Aorta (tissue), 5 donors: ENCODE measurements at places on chromosomes 11 and 22. TPM values are rescaled to one million over a fixed set of nuclear protein-coding genes. Genes with fewer than 3 reads are reported as not detected.

DNA sequence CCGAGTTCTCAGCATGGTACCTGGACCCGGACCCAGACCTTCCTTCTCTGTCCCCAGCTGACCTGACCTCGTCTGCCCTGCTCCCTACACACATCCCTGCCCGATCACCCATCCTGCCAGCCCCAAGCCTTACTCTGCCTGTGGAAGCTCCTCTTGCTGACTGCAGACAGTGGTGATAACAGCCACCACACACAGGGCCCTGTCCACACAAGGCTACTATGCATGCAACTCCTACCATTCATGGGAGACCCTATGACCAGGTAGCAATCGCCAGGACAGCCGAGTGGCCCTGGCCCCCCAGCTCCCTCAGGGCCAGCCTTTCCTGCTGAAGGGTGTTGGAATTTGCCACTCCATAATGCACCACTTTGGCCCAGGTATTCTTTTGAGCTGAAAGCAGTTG is 233.6 kb downstream of the BRD1 start:
- DNase-seq = no peak

- no peak for DNase-seq
Observed at GRCh38 chr11:86230179-86230804, 14.3 kb upstream of the EED start.

GRCh38 chr11:71209181-71209580 is 43.2 kb downstream of the SHANK2 start:
- DNase-seq = peak; percentile 46

OR8B12 gene
- polyA plus RNA-seq = not detected

DNA sequence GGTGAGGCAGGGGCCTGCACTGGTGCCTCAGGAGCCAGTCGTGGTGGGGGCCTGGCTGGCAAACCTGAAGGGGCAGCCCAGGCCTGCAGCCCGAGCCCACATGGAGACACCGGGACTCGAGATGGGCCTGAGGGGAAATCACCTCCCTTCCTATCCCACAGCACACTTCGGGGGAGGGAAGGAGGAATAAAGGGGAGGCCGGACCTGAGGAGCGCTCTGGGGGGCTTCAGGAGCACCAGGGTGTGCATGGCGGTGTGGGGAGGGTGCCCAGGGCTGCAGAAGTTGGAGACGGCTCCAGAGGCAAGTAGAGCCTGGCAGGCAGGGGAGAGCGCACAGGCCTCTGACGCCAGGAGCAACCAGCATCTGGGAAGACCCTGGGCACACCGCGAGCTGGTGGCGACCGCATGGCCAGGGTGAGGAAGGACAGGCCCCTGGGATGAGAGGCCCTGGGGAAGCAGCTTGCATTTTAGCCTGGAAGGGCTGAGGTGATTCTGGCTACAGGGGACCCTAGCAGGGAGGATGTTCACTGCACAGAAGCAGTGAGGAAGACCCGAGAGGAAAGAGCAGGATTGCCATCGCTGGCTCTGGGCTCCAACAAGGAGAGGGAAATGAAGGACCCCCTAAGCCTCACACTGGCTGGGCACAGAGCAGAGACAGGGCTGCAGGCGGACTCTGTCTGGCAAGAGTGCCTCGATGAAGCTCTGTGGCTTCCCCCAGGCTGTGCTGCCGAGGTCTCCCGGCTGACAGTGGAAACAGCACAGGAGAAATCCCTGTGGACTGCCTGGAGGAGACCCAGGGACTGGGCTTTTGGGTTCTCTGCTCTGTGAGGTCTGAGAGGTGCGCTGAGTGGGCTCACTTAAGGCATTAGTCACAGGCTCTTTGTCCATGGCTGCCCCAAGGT is 457.7 kb downstream of the BRD1 start:
- DNase-seq = peak; percentile 59

GRCh38 chr11:2468363-2469235 is 23.8 kb downstream of the KCNQ1 start:
- no peak for DNase-seq

- no peak for DNase-seq
Observed at GRCh38 chr22:38012604-38013072, 28.3 kb upstream of the SOX10 start.

GRCh38 chr11:76672431-76673175 is 2.1 kb upstream of the LRRC32 start:
- DNase-seq = peak; percentile 75

OR2AG1 gene
- not detected for polyA plus RNA-seq

- DNase-seq = no peak
Observed at GRCh38 chr22:44147008-44147645, 33.6 kb upstream of the PARVG start.

DNA sequence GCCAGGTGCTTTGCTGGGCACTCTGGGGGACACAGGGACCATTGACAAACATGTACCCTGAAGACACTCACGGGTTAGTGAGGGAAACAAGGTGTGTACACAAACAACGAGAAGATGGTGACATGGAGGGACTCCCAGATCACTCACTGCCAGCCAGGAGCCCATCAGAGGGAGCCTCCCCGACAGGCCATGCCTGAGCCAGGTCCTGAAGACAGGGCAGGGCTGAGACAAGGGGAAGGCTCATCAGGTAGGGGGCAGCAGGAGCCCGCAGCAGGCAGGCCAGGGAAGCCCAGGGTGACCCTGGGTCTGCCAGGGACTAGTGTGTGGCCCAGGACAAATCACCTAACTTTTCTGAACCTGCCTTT is 127.9 kb downstream of the BUD13 start:
- no peak for DNase-seq

- DNase-seq = no peak
Observed at GRCh38 chr11:68792400-68792966, 41.2 kb upstream of the TESMIN start.

- no peak for DNase-seq
Observed at GRCh38 chr11:14585438-14585837, 58.2 kb upstream of the PDE3B start.

DNA sequence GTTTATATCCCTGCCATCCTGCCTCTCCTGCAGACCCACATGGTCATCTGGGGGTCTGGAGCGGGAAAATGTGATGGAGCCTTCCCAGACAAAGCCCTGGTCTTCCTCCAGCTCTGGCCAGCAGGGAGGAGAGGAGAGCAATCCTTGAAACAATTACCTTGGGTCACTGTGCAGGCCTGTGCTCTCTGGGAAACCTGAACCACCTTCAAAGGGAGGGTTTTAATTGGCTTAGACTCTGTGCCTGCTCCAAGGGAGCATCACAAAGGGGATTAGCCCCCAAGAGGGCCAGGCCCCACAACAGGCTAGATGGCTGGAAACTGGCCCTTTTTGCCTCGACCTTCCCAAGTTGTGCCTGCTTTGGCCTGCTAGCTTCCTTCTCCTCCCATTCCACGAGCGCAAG is 351.9 kb downstream of the TENM4 start:
- DNase-seq = no peak

BDNF gene
- 1.9 TPM for polyA plus RNA-seq

DNA sequence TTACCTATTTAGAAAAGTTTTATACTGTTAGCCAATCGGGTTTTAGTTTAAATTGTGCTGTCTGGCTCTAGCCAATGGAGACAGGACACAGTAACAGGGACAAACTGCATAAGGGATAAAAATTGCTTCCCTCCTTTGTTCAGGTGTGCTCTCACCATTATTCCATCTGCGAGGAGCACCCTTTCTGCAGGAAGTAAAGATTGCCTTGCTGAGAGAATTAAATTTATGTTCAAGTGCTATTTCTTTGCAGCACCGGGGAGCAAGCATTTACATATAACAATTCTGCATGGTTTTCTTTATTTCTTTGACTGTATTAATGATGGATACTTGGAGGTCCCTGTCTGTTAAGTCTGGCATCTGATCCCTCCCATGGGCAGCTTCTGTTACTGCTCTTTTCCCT is 80.5 kb downstream of the BRD1 start:
- no peak for DNase-seq

- no peak for DNase-seq
Observed at GRCh38 chr11:110176366-110177085, 83.3 kb downstream of the ZC3H12C start.

MS4A15 gene
- polyA plus RNA-seq = 0.38 TPM

ARHGAP8 gene
- not detected for polyA plus RNA-seq

MOGAT2 gene
- polyA plus RNA-seq = 0.15 TPM

DNA sequence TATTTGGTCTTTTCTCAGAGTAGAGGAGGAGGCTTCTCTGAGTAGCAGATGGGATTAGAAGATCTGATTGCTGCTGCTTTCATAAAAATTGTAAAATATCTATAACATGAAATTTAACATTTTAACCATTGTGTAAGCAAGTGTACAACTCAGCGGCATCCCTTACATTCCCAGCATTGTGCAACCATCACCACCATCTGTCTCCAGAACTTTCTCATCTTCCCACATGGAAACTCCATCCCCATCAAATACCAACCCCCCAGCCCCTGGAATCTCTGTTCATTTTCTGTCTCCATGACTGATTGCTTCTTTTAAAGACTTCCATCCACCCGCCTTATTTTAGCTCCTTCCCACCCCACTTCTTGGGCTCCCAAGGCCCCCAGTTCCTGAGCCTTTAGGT is 32.3 kb downstream of the MRGPRD start:
- DNase-seq = no peak

GRCh38 chr11:96134602-96135001 is 208.4 kb downstream of the MAML2 start:
- no peak for DNase-seq

DNA sequence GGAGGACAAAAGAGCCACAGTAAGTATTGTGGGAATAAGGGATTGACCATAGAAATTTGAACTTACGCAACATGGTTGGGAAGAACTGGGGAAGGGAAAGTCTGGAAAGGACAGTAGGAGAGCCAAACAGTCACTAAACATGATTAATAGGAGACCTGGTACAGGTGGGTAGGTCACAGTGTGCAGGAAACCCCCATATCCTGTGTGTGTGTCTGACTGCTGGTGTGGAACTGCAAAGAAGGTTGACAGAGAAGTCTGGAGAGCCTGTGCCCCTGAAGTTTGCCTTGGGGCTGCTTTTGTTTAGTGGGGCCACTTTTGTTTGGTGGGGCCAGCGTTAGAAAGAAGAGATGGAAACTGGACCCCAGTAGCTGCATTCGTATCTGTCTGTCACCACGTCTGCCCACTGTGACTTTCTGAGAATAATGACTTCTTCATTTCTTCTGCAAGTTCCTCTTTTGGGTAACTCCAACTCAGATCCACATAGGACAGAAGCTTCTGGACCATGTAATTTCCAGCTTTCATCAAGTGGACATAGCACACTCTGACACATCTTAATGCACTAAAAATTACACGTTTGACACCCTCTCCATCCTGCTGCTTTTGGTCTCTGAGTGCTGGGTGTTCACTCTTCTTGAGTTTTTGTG is 126.8 kb upstream of the RAG2 start:
- DNase-seq = no peak

GRCh38 chr11:121241343-121242211 is 51.0 kb upstream of the SC5D start:
- no peak for DNase-seq

DNA sequence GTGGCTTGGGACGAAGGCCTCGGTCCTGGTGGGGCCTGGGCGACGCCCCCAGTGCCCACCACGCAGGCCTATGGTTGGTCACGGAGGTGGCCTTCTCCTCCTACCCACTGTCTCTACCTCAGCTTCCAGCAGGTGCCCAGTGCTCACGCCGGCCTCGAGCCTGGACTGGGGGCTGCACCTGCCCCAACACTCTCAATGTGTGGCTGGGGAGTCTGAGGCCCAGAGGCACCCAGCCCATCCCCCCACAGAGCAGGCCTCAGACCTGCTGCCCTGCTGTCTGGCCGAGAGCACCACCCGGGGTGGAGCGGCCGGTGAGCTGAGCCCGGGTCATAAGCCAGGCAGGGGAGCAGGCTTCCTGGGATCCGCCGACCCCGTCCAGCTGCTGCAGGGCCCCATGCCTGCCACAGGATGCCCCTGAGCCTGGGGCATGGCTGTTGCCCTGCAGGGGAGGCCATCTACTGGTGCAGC is 28.6 kb upstream of the MUC5AC start:
- peak; percentile 41 for DNase-seq

PARVA gene
- polyA plus RNA-seq = 30.4 TPM

RASSF10 gene
- not detected for polyA plus RNA-seq

GRCh38 chr11:130842001-130842400 is 74.3 kb downstream of the SNX19 start:
- no peak for DNase-seq

NCAM1 gene
- 2.1 TPM for polyA plus RNA-seq

- DNase-seq = no peak
Observed at GRCh38 chr11:8768625-8769333, 86.2 kb downstream of the RPL27A start.

ASRGL1 gene
- 4.3 TPM for polyA plus RNA-seq

DNA sequence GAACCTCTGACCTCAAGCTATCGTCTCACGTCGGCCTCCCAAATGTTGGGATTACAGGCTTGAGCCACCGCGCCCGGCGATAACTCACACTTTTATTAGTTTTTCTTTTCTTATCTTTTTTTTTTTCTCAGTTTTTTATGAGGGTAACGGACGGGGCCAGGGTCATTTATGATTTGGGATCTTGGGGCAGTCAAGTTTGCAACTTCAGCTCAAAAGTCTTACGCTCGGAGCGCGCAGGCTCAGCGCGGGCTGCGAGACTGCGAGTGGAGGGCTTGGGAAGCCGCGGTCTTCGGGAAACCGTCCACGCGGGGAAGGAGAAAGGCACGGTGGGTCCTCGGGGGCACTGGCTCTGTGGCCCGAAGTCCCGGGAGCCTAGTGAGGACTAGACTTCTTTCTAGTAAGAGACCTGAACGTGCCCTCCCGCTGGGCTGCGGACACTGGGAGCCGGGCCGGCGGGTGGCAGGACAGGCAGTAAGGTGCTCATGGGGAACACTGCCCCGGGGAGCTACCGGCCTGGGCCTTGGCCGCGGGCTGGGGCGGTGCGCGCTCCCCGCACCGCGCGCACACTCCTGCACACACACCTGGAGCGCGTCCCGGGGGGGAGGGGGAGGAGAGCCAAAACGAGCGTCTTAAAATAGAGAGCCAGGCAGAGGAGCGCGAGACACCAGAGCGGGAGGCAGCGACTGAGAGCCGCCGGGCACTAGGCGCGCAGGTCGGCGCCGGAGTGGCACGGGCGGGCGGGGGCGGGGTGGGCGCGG is 476 bp upstream of the BARX2 start:
- DNase-seq = no peak

DNA sequence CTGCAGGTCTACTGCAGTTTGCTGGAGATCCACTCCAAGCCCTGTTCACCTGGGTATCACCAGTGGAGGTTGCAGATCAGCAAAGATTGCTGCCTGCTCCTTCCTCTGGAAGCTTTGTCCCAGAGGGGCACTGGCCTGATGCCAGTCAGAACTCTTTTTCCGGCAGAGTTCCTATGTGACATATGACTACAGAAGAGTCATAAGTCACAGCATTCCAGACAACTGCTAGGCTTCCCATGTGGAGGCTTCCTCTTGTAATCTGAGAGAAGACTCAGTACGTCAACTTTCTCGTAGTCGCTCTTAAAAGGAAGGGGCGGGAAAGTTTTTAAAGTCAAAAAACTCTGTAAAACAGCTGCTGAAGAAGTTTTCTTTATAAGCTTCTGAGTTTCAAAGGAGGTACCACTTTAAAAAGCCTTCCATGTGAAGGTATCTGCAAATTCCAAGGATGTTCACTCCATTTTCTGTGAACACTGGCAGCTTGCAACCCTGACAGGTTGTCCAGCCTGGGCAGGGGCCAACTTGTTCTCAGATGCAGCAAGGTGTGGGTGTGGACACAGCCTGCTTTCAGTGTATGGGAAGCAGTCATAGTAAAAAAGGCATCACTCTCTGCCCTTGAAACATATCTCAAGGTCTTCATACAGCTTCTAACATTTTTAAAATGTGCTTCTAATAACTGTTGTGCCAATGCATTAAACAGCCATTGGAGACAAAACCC is 97.8 kb downstream of the ME3 start:
- no peak for DNase-seq

- no peak for DNase-seq
Observed at GRCh38 chr11:19963697-19964387, 196.4 kb downstream of the DBX1 start.

EHF gene
- polyA plus RNA-seq = 0.36 TPM

TSGA10IP gene
- not detected for polyA plus RNA-seq
